ENCODE measurements at places on chromosomes 13 and 19.

DNA sequence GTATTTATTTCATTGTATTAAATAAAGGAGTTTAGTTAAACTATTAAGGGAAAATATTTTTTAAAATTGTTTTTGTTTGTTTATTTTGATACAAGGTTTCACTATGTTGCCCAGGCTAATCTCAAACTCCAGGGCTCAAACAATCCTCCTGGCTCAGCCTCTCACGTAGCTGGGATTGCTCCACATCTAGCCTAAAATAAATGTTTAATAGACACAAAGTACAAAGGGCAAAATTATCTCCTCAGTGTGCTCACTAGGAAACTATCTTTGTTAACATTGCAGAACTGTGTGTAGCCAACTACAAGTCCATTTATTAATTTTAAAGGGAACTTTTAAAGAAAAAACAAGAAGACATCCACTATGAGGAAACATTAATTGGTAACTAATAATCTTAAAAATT lies 207.2 kb upstream of the PCDH17 start:
- no peak for DNase-seq

GRCh38 chr19:33557196-33557595 lies 35.6 kb upstream of the PEPD start:
- DNase-seq: no peak

DNA sequence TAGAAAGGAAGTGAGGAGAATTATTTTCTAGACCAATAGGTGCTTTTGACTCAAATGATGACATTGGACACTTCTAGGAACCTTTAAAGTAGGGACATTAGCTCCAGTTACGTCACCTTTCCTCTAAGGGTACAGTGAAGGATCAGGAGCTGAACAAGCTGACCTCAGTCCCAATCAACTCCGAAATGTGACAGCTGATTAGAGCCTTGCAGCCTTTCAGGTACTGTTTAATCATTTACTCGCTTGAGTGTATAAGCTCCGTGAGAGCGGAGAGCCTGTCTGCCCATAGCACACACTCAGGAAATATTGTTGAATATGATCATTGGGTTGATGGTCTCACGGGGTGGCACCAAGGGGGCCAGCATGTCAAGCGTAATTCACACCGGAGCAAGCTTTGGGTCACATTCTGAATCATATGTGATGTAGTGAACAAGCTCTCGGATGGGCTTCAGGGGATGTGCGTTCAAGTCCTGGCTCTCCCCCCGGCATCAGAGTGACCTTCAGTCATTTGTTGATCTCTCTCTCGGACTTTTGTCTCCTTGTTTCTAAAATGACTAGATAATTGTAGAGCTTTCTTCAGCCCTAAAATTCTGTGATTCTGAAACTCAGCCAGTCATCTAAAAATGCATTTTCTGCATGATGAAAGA lies 141.9 kb downstream of the ZIC5 start:
- no peak for DNase-seq

DNA sequence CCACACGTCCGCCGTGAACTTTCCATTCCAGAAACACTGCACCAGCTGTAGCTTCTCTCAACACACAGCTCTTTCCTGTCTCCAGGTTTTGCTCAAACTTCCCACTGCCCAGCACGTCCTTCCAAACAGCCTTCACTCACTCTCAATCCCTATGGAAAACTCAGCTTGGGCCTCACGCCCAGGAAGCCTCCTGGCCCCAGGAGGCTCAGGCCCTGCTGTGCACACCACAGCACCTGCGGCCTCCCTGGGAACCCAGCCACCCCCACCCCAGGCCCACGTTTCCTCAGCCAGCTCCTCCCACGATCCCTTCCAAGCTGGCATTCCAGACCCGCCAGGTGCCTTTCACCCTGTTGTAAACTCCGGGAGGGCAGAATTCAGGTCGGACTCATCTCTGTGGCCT lies 35.2 kb downstream of the C13orf46 start:
- DNase-seq: no peak

- DNase-seq: no peak
These were observed 291.9 kb upstream of the HTR2A start for GRCh38 chr13:47188802-47189201.

GRCh38 chr13:99883805-99884204 lies 87.8 kb downstream of the ZIC5 start:
- no peak for DNase-seq

- no peak for DNase-seq
These were observed 409.0 kb downstream of the COG6 start for GRCh38 chr13:40064154-40065097.

DNA sequence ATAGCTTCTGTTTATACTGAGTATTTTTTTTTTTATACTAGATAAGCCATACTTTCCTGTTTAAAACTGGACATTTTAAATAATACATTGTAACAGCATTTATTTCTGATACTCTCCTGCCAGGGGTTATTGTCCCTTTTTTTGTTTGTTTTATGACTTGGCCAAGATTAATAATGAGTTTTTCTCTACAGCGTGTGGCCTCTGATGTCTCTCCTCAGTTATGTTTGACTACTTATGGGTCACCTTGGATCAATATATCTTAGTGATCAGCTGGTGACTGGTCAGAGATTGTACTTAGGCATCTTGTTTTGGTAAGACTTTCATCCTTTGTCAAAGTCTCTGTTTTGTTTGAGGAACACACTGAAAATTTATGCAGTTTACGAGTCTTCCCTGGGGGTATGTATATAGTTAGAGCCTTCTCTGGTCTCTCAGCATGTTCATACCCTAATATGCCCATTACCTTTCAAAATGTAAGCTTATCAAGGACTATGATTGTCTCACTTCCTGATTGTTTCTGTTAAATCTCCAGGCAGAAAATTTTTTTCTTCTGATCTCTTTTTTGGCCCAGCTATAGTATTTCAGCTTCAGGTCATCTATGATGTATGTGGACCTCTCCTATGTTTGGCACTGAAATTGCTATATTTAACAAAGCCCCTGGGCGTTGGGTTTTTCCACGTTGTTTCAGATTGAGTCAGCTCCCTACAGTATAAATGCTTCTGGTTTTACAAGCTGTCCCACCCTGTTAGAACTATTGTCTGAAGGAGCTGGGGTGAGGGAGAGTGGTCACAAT lies 87.9 kb downstream of the URI1 start:
- DNase-seq: no peak

DNA sequence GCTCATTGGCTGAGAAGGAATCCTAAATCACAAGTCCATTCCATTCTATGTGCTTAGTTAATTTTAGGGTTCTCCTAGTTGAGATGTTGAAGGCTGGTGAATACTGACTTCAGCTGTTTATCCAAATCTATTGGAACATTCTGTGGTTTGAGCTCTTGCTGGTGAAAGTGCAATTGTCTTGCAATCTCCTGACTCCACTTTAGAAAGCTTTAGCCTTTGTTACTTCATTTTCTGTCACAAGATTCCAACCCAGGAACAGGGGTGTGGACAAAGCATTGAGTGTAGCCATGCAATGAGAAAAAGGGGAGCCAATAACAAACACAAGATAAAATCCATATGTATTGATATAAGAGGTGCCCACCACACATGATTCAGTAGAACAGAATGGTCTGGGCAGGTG lies 15.0 kb downstream of the CEACAM21 start:
- DNase-seq: no peak

DNA sequence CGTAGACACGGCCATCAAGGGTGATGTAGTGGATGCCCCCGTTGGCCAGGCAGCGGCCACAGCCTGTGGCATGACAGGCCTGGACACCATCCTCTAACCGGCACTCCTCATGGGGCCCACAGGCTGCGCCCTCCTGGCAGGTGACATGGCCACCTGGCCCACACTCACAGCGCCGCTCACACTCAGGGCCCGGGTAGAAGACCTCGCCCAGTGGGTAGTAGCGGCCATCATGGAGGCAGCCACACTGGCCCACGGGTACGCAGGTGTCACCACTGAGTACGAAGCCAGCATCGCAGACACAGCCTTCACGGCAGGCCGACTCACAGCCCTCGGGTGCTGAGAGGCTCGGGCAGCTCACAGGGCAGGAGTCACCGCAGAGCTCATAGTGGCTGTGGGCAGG lies 27.2 kb upstream of the FBL start:
- no peak for DNase-seq

Measured in activated gamma-delta T cell treated with Interleukin-2 at 50 U/mL for 16 hours (primary cell).